Activated CD4-positive, alpha-beta T cell treated with anti-CD3 and anti-CD28 coated beads, Interleukin-2, amount 50 U/mL, for 16 hours (primary cell): ENCODE measurements at places on chromosomes 1 and 21.

DNA sequence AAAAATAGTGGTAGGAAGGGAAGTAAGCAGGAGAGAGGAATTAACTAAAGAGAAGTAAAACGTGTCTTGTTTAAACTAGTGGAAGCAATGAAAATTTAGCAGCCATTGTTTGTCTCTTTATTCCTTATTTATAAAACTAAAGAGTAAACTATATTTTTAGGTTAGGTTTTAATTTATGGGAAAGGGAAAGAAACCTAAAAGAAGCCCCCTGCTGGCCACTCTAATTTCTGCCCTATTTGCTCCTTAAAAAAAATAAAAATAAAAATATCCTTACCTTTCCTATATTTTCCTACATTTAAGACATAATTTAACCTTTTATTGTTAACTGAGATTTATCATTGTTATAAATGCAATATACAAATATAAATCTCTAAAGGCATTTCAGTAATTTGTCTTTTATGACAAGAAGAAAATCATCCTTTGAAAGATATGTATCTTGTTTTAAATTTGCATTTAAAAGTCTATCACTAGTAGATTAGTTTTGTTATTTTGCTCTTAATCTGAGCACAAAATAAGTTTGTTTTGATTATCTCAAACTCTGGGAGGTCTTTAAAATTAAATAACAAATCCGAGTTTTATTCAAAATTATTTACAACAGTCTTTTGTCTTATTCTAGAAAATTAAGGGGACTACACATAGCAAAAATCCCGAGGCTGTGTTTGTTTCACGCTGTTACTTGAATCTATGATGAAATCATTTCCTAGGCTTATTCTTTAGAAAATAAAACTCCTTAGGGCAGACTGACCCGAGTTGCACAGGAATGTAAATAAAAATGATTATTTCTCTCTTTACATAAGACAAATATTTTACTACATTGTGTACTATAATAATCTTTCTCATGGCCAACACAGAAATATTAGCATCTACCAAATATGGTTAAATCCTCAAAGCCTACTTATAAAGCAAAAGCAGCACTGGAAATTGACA, 201.7 kb downstream of the NRIP1 start:
- DNase-seq: no peak

GRCh38 chr1:19414515-19415121, 70.7 kb downstream of the CAPZB start:
- no peak for DNase-seq

GRCh38 chr1:25255706-25256577, 8.7 kb upstream of the RSRP1 start:
- DNase-seq: no peak

- no peak for DNase-seq
These were observed 109.9 kb downstream of the PCBP3 start for GRCh38 chr21:45753445-45753844.

DNA sequence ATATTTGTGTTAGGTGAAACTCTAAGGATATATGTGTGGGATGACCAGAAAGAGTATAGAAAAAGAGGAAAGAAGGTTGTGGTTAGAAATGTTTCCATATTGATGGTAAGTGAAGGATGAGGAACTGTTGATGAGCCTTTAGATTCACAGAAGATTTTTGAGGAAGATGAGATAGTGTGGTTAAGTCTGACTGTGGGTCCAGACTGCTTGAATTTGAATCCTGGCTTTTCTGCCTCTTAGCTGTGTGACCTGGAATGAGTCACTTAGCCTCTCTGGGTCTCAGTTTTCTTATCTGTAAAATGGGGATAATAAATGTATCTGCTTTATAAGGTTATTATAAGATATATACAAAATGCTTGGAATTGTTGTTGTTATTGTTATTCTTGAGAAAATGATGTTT, 27.5 kb downstream of the RGL1 start:
- DNase-seq: no peak

- DNase-seq: no peak
These were observed 64.3 kb downstream of the TMEM53 start for GRCh38 chr1:44609768-44610526.

- DNase-seq: no peak
These were observed 73.6 kb downstream of the C1orf94 start for GRCh38 chr1:34250342-34250741.

DNA sequence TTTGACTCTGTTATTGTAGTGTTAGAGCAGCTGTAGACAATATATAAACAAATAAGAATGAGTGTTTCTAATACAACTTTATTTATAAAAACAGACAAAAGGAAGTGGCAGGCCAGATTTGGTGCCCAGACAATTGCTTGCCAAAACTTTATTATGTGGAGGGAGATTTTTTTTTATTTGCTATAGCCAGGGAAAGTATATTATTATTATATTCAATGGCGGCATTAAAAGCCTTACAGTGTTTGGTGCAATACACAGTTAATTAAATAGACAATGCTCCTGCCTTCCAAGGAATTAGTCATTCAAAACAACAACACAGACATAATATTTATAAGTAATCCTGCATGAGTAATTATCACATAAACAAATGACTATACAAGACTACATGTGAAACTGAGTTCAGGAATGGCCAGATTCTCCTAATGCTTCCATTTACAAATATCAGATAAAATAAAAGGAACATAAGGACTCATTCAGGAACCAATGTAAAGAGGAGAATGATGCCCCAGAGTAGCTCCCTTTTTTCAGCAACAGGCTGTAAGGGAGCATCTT, 10.6 kb upstream of the RC3H1 start:
- no peak for DNase-seq

- no peak for DNase-seq
These were observed 12.2 kb upstream of the RAB4A start for GRCh38 chr1:229258757-229259060.

- no peak for DNase-seq
These were observed 306.1 kb upstream of the FMN2 start for GRCh38 chr1:239785576-239785975.

GRCh38 chr1:77948841-77949424, 29.9 kb downstream of the FUBP1 start:
- no peak for DNase-seq
